ENCODE measurements at places on chromosomes 12 and 14. TPM values are rescaled to one million over a fixed set of nuclear protein-coding genes. Genes with fewer than 3 reads are reported as not detected.
A peak's percentile ranks its signal among the peaks of the same experiment; 100 is the strongest.

CLEC4A gene
- 0.79 TPM for total RNA-seq

NOXRED1 gene
- total RNA-seq = 0.45 TPM

OASL gene
- total RNA-seq = 135 TPM

MGP gene
- not detected for total RNA-seq

NFATC4 gene
- 1.3 TPM for total RNA-seq

DIO3 gene
- not detected for total RNA-seq

REC8 gene
- total RNA-seq = 92.8 TPM

KCNA5 gene
- total RNA-seq = not detected

DNA sequence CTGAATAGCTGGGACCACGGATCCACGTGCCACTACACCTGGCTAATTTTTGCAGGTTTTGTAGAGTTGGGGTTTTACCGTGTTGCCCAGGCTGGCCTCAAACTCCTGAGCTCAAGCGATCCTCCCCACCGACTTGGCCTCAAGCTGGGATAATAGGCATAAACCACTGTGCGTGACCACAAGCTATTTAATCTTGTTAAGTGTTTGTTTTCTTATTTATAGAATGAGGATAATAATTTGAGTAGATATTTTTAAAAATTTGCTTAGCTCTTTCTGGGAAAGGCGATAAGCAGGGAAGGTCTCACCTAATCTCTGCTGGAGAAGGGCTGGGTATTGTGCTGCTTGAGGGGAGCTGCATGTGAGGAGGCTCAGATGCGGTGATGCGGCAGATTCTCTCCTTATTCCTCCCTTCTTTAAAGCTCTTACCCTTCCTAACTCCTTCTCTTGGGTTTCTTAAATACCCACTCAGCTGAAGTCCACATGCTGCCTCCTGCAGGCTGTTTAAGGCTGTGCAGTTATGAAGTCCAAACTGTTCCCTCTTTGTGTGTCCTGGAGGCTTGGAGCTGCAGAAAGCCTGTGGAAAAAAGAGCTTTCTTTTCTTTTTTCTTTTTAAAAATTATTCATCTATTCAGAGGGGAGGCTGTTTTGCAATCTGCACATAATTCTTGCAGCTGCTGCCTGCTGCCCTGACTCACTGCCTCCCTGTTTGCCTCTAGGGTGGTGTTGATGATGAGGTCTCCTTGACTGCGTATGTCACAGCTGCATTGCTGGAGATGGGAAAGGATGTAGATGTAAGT is 37.9 kb downstream of the A2ML1 start:
- peaks cover 12% of the 10 kb centered on the region for H3K27me3 ChIP-seq
- DNase-seq = no peak

DNA sequence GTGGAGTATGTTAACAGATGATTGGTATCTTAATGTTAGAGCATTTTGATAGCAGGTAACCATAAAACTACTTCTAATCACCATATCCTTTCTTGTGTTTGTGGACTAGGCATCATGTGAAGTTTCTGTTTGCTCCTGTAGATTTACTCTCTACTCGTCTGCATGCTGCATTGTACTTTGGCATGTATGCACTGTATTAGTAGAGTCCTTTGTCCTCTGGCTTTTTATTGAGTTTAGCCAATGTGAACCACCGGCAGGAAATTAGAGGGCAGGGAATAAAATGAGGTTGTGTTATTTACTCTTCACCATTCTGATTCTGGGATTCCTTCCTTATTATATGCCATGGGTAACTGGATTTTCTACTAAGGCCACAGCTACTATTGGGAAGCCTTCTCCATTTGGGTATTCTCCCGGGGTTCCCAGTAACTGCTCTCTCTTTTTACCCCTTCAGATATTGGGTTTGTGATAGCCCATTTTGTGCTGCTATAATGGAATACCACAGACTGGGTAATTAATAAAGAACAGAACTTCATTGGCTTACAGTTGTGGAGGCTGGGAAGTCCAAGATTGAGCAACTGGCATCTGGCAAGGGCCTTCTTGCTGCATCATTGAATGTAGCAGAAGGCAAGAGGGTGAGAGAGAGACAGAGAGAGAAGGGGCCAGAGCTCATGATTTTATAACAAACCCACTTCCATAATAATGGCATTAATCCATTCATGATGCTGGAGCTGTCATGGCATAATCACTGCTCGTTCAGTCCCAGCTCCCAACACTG is 22.4 kb downstream of the FAM177A1 start:
- no peak for DNase-seq
- no peaks in the 10 kb centered on the region for H3K4me1 ChIP-seq
- no peak overlapping the region for H3K4me3 ChIP-seq
- peaks cover 30% of the 10 kb centered on the region for H3K36me3 ChIP-seq
- no peak overlapping the region for H3K27ac ChIP-seq

DNA sequence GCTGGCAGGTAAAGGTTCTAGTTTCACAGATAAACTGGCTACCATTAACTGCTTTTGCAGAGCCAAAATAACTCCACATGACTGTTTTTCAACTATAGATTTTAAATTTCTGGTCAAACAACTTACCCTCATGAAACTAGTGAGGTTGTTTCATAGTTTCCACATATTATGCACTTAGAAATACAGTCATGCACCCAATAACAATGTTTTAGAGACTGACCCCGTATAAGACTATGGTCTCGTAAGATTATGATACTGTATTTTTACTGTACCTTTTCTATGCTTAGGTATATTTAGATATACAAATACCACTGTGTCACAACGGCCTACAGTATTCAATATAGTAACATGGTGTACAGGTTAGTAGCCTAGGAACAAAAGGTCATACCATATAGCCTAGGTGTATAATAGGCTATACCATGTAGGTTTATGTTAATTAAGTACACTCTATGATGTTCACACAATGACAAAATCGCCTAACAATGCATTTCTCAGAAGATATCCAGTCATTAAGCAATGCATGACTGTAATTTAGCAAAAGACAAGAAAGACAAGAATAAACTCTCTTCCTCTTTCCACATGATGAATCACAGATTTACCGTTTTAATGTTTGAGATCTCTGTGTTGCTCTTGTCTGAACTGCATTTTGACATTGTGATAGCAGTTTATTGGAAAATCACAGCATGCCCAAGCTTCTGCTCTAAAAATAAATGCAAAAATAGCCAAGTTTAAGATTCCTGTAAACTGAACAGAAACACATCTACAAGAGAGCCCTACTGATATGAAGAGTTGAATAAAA is 17.1 kb downstream of the DICER1 start:
- DNase-seq = no peak
- H3K4me3 ChIP-seq = no peak overlapping the region
- peaks cover 20% of the 10 kb centered on the region for H3K36me3 ChIP-seq
- H3K27ac ChIP-seq = no peak overlapping the region
- H3K27me3 ChIP-seq = no peaks in the 10 kb centered on the region

GRCh38 chr14:52936437-52936836 is 14.4 kb downstream of the FERMT2 start:
- H3K4me3 ChIP-seq = no peak overlapping the region
- H3K27me3 ChIP-seq = peaks cover 19% of the 10 kb centered on the region
- no peak for DNase-seq
- no peaks in the 10 kb centered on the region for H3K4me1 ChIP-seq

- no peaks in the 10 kb centered on the region for H3K36me3 ChIP-seq
- peak; percentile 36 for DNase-seq
- H3K4me1 ChIP-seq = no peaks in the 10 kb centered on the region
- H3K4me3 ChIP-seq = peak overlapping the region; percentile 54
- peak overlapping the region; percentile 70 for H3K27ac ChIP-seq
Observed at GRCh38 chr14:22226381-22226780, 362.6 kb downstream of the DAD1 start.

- DNase-seq = no peak
- H3K36me3 ChIP-seq = peaks cover 2% of the 10 kb centered on the region
- H3K27me3 ChIP-seq = no peaks in the 10 kb centered on the region
- peak overlapping the region; percentile 68 for H3K27ac ChIP-seq
- peaks cover 45% of the 10 kb centered on the region for H3K4me1 ChIP-seq
Observed at GRCh38 chr12:109892165-109892715, 7.8 kb upstream of the TCHP start.

DNA sequence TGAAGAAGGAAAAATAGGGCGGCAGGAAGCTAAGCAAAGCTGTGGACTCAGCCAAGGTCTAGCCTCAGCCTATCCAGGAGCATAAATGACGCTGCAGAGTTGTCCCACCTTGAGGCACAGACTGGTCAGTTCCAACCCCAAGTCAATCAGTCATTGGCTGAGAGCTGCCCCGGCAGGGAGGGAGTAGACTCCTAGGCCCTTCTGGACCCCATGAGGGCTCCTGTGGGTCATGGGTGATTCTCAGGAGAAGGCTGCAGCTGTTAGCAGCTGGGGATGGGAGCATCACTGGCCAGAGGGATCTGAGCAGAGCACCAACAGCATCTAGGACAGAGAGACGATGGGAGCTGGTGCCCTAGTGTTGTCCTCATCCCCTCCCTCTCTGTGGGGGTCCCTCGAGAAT is 51.8 kb upstream of the ESRRB start:
- H3K27me3 ChIP-seq = peaks cover 27% of the 10 kb centered on the region
- no peak overlapping the region for H3K4me3 ChIP-seq
- H3K27ac ChIP-seq = no peak overlapping the region
- H3K4me1 ChIP-seq = peaks cover 2% of the 10 kb centered on the region
- no peaks in the 10 kb centered on the region for H3K36me3 ChIP-seq

GRCh38 chr12:117311-117710 is 50.7 kb downstream of the IQSEC3 start:
- H3K4me3 ChIP-seq = no peak overlapping the region
- no peak for DNase-seq
- peaks cover 8% of the 10 kb centered on the region for H3K27me3 ChIP-seq
- H3K36me3 ChIP-seq = no peaks in the 10 kb centered on the region
- H3K4me1 ChIP-seq = no peaks in the 10 kb centered on the region
- no peak overlapping the region for H3K27ac ChIP-seq

DNA sequence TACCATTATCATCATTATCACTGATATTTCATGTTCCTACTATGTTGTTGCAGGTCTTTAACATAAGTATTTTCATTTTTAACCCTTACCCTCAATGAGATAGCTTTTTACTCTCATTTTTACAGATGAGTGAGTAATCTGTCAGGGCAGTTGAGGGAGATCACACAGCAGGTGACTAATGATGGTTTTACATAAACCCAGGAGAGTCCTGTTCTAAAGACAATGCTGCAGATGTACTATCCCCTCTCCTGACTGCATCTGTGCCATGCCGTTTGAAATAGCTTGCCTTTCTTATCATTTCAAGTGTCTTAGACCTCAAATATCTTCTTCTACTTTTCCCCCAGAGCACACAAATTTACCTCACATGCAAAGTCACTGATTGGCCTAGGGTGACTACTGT is 1552.1 kb upstream of the SEL1L start:
- H3K36me3 ChIP-seq = no peaks in the 10 kb centered on the region
- H3K4me3 ChIP-seq = no peak overlapping the region
- H3K4me1 ChIP-seq = no peaks in the 10 kb centered on the region
- H3K27me3 ChIP-seq = no peaks in the 10 kb centered on the region
- H3K27ac ChIP-seq = no peak overlapping the region

DNA sequence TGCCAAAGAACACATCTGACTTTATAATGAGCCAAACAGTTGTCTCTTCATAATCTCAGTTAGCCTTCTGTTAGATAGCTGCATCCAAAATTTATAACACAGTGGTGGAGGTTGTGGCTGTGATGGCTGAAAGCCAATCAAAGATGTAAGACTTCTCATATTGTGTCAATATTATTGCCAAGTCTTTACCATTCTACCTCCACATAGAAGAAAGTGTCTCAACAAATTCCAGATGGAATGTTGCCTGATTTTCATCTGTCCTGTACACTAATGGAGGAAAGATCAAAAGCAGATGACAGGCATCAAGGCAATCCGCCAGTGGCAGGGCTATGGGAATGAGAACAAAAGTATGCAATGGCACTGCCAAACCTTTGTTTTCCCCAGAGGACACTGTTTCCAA is 813.1 kb upstream of the NOVA1 start:
- no peaks in the 10 kb centered on the region for H3K4me1 ChIP-seq
- no peaks in the 10 kb centered on the region for H3K27me3 ChIP-seq
- no peaks in the 10 kb centered on the region for H3K36me3 ChIP-seq
- no peak for DNase-seq

- no peak for DNase-seq
- H3K4me1 ChIP-seq = peaks cover 46% of the 10 kb centered on the region
- H3K27ac ChIP-seq = peak overlapping the region; percentile 100
- H3K27me3 ChIP-seq = no peaks in the 10 kb centered on the region
- H3K4me3 ChIP-seq = peak overlapping the region; percentile 88
Observed at GRCh38 chr12:4275016-4275869, 1.7 kb downstream of the CCND2 start.

GRCh38 chr12:89568484-89568883 is 42.6 kb upstream of the POC1B start:
- H3K4me3 ChIP-seq = no peak overlapping the region
- H3K27me3 ChIP-seq = no peaks in the 10 kb centered on the region
- peaks cover 6% of the 10 kb centered on the region for H3K4me1 ChIP-seq
- H3K27ac ChIP-seq = no peak overlapping the region

- no peak overlapping the region for H3K27ac ChIP-seq
- no peaks in the 10 kb centered on the region for H3K4me1 ChIP-seq
- no peaks in the 10 kb centered on the region for H3K27me3 ChIP-seq
- no peak overlapping the region for H3K4me3 ChIP-seq
Observed at GRCh38 chr12:91833780-91834359, 311.8 kb downstream of the BTG1 start.

- no peak overlapping the region for H3K27ac ChIP-seq
- no peaks in the 10 kb centered on the region for H3K27me3 ChIP-seq
- no peaks in the 10 kb centered on the region for H3K36me3 ChIP-seq
- peaks cover 17% of the 10 kb centered on the region for H3K4me1 ChIP-seq
- DNase-seq = no peak
- H3K4me3 ChIP-seq = no peak overlapping the region
Observed at GRCh38 chr12:123441523-123442164, 5.2 kb upstream of the RILPL2 start.

- DNase-seq = no peak
- no peaks in the 10 kb centered on the region for H3K4me1 ChIP-seq
- H3K27me3 ChIP-seq = no peaks in the 10 kb centered on the region
- H3K4me3 ChIP-seq = no peak overlapping the region
Observed at GRCh38 chr12:14007639-14008038, 26.2 kb upstream of the GRIN2B start.

DNA sequence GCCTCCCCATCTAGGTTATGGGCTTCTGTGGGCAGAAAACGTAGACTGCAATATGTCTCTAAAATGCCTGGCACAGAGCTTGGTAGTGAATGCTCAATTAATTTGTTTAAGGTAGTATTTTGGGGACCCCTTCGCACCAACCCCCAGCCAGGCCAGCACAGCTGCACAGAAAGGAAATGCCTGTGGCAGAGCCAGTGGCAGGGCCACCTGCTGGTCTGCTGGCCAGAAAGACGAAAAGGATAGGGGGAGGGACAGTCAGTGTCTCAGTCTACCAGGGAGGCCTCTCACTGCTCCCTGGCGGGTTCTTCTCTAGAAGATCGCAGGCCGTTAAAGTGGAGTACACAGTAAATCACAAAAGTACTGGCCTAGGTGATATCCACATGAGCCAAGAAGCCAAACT is 3.5 kb downstream of the RAB15 start:
- peaks cover 14% of the 10 kb centered on the region for H3K27me3 ChIP-seq
- H3K4me1 ChIP-seq = peaks cover 2% of the 10 kb centered on the region
- DNase-seq = no peak
- no peaks in the 10 kb centered on the region for H3K36me3 ChIP-seq
- no peak overlapping the region for H3K4me3 ChIP-seq

GRCh38 chr14:56216626-56217379 is 98.6 kb downstream of the PELI2 start:
- no peaks in the 10 kb centered on the region for H3K27me3 ChIP-seq
- no peak overlapping the region for H3K4me3 ChIP-seq
- peaks cover 7% of the 10 kb centered on the region for H3K4me1 ChIP-seq

- no peaks in the 10 kb centered on the region for H3K27me3 ChIP-seq
- no peak overlapping the region for H3K4me3 ChIP-seq
- no peak overlapping the region for H3K27ac ChIP-seq
- DNase-seq = no peak
- H3K4me1 ChIP-seq = peaks cover 3% of the 10 kb centered on the region
Observed at GRCh38 chr14:81509321-81509720, 24.3 kb downstream of the SEL1L start.
